ENCODE measurements at places on chromosomes 1 and 21.

DNA sequence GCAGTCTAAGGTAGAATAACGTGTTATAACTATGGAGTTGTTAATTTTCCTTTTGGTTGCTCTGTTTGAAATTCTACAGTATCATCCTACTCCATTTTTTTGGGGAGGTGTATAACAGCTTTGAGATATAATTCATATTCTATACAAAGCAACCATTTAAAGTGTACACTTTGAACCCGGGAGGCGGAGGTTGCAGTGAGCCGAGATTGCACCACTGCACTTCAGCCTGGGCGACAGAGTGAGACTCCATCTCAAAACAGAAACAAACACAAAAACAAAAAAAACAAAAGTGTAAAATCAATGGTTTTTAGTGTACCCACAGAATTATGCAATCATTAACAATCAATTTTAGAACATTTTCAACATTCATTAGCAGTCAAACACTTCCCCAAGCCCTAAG lies 33.8 kb downstream of the CNIH4 start:
- DNase-seq, result no peak

GRCh38 chr1:227035316-227035715 lies 95.2 kb downstream of the COQ8A start:
- DNase-seq, result no peak

GRCh38 chr1:234724516-234725176 lies 114.7 kb upstream of the IRF2BP2 start:
- no peak for DNase-seq

DNA sequence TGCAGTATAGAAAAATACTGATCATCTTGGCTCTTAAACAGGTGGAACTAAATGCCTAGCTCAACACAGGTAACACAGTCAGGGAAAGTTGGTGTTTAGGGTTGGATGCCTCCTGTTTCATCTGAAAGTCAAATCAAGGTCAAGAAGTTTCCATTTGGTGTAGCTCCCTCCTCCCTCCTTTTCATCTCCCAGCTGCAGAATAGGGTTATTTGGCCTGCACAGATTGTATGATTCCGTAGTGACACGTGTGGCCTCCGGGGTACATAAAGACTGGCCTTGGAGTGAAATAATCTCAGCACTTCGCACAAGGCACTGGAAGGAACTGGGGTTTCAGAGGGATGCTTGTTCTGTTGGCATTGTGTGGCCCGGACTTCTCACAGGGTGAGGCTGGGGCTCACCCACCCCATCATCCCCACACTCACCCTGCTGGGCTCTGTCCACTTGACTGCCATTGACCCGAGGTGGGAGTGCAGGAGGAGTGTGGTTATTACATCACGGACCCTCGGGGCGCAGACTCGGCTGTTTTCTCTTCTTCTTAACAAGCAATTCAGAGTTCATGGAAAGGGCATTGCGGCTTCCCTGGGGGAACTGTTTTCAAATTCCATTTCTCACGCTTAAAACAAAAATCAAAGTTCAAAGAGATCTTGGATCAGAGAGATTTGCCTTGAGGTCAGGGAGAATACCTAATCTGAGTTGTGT lies 18.4 kb downstream of the IGSF5 start:
- DNase-seq, result no peak

GRCh38 chr1:194289569-194290266 lies 1103.3 kb upstream of the B3GALT2 start:
- DNase-seq, result peak; percentile 10

- DNase-seq, result no peak
Observed at GRCh38 chr1:145886390-145886789, 724 bp upstream of the ANKRD35 start.

DNA sequence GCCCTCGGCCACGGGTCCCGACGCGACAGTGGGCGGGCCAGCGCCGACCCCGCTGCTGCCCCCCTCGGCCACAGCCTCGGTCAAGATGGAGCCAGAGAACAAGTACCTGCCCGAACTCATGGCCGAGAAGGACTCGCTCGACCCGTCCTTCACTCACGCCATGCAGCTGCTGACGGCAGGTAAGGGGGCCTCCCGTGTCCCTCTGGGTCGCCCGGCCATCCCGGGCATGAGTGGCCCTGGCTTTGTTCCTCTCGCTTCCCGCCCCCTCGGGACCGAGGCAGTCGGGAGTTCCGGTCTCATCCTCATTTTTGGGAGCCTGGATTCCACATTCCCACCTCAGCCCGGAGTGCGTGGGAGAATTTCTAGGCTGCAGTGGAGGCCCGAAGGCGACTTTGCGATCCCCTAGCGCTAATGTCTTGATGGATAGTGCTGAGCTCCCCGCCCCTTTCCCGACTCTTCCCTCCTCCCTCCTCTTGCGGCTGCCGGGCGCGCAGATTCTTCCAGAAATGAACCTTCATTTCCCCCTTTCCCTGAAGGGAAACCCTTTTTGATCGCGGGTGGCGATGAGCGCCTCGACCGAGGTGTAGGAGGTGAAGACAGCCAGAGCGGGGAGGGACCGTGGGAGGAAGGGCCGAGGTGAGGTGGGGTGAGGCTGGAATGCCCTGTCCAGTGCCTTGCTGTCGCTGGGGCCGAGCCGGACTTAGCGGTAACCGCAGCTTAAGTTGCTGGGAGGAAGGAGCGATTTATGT lies 705 bp downstream of the KHDRBS1 start:
- DNase-seq, result peak; percentile 41

- DNase-seq, result no peak
Observed at GRCh38 chr1:156103521-156103947, 11.0 kb upstream of the LMNA start.

DNA sequence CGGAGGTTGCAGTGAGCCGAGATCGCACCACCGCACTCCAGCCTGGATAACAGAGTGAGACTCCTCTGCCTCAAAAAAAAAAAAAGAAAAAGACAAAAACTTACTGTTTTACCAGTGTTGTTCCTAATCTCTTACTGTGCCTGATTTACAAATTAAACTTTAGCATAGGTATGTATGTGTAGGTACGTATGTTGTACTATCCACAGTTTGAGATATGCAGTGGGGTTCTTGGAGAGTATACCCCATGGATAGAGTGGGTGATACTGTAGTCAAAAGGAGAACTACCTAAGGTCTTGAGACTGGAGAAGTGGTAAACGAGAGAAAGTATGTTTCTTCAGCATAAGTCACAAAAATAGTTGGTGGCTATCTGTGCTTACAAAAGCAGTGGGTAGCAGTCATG lies 38.6 kb downstream of the RNF11 start:
- DNase-seq, result no peak

- no peak for DNase-seq
Observed at GRCh38 chr1:183593356-183593755, 3.1 kb upstream of the NCF2 start.

DNA sequence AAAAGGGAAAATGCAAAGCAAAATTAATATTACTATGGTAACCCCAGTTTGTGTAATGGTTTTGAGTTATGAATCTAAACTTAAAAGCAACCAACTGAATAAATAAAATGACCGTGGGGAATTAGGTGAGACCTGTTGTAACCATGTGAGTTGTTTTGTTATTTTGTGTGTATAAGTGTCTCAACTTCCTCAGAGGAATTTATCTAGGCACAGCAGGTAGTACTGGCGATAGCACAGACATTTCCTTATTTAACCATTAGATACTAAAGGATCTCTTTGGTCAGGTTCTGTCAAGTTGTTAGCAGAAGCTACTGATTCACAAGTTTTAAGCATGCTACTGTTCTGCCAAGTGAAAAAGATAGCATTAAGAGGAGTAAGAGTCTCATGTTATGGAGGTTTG lies 39.3 kb upstream of the LRRC7 start:
- DNase-seq, result no peak

GRCh38 chr1:94543893-94544635 lies 2.5 kb upstream of the F3 start:
- DNase-seq, result no peak

GRCh38 chr1:6832531-6833188 lies 47.4 kb downstream of the CAMTA1 start:
- no peak for DNase-seq

- DNase-seq, result no peak
Observed at GRCh38 chr1:14113271-14113670, 413.3 kb downstream of the PRDM2 start.

DNA sequence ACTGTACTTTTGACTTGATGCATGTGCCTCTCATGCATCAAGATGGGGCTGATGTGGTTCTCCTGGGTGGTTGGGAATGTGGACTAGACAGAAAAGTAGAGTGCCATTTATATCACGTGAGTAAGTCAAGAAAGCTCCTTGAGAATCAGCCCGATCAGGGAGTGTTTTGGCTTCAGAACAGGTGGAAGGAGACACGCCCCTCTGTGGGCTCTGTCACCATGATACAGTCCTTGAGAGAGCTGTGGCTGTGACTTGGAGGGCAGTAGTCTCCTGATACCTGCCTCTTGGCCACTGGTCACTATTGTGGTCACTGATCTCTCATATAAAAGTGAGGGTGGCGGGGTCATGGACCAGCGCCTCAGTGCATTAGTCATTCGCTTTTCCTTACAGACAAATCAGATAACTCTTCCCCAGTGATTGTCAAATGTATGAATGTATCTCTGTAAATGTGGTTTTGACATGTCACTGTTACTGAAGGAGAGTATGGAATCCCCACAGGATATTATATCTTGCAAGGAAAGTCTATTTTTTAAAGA lies 8.9 kb upstream of the C4BPB start:
- DNase-seq, result no peak

- DNase-seq, result no peak
Observed at GRCh38 chr1:218573925-218574324, 228.8 kb downstream of the TGFB2 start.

GRCh38 chr1:156773607-156774006 lies 6.3 kb downstream of the PRCC start:
- DNase-seq, result no peak

DNA sequence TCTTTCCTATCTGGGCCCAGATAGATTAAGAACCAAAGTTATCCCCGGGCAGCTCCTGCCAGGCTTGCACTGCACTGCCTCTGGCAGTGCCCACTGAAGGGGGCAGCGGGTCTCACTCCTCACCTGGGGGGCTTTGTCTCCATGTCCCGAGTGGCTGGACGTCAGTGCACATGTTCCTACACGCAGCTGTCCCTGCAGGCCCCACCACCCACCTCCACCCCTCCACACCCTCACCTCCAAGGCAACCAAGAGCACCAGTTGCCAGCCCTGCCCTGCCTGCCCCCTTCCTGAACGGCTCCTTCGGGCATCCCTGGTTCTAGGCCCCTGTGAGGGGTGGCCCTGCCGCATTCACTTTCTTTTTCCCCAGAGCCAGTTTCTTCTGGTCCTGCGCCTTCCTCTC lies 147.2 kb downstream of the PEX14 start:
- no peak for DNase-seq

DNA sequence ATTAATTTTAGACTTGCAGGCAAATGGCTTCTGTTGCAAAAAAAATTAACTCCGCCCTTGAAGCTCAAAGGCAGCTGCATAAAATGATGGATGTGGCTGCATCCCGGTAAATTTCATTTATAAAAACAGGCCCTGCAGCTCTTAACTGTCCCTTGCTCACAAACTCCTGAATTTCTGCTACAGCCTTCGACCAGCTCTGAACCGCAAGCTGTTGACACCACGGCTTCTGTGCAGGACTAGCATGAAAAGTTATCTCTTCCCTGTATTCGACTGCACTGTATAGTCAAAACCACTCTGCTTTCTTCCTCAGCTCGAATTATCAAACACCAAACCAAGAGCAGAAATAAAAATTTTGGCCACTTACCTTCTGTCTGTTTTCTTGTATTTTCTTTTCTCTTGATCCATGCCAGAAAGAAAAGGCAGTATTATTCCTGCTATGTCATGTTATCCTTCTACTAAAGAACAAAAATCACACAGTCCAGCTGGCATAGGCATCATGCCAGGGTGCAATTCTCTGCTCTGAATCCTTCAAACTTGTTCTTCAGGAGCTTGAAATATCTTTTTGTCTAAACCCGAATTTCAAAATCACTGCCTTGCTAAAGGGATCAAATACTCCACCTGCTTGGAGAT lies 195.5 kb upstream of the NCAM2 start:
- no peak for DNase-seq

GRCh38 chr1:1437904-1438376 lies 2.5 kb downstream of the VWA1 start:
- peak; percentile 41 for DNase-seq

GRCh38 chr1:224544346-224545110 lies 71.6 kb upstream of the CNIH3 start:
- no peak for DNase-seq

- no peak for DNase-seq
Observed at GRCh38 chr21:16775076-16775475, 737.8 kb upstream of the CXADR start.

- no peak for DNase-seq
Observed at GRCh38 chr1:51518033-51518585, 957 bp downstream of the EPS15 start.

GRCh38 chr1:234924450-234925355 lies 203.9 kb downstream of the TOMM20 start:
- DNase-seq, result no peak

DNA sequence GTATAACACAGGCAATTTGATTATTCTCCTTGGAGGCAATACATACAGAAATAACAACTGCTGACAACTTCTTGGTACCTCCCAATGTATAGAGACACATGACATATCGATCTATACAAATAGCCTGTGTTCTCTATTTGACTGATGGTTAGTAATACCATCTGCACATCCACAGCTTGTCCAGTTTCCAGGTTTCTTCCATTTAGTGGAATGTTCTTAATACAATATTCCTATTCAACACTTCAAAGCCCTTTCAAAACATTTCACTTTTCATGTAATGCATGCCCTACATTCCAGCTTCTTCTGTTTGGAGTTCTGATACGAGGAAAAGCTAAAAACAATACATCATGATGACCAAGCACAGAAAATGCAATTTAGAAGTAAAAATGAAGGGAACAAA lies 37.0 kb upstream of the GORAB start:
- DNase-seq, result no peak

DNA sequence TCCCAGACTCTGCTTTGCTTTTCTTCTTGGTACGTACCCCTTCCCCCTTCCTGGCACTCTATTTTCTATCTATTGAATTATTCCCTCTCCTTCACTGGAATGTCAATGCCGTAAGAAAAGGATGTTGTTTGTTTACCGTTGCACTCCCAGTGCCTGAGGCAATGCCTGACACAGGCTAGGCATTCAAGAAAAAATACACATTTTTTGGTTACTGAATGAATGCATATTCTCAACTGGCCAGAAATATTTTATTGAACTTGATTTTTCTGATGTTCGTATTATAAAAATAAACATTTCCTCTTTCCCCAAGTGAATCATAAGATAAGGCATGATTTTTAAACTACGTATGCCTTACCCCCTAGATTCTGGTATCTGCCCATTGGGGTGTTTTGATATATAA lies 41.2 kb downstream of the GNG12 start:
- no peak for DNase-seq

GRCh38 chr1:38003261-38004250 lies 1.8 kb downstream of the FHL3 start:
- no peak for DNase-seq

DNA sequence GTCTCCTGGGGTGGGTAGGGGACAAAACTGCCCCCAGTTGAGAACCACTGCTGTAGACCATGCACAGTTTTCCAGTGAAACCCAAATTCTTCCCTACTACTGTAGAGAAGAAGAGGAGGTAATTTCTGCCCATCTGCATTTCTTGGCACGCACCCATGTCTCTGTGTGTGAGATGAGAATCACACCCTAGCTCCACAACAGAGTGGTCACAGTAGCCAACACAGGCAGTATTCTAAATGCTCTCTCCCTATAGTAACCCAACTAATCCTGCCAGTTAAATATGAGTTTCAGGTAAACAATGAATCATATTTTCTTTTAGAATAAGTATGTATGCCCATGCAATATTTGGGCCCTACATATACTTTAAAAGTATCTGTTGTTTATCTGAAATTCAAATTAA lies 1.2 kb upstream of the CAPN2 start:
- DNase-seq, result no peak

GRCh38 chr1:110770832-110771231 lies 96.1 kb upstream of the KCNA3 start:
- no peak for DNase-seq

- no peak for DNase-seq
Observed at GRCh38 chr1:20319456-20320220, 29.0 kb downstream of the VWA5B1 start.
